Activated CD4-positive, alpha-beta T cell treated with anti-CD3 and anti-CD28 coated beads, Interleukin-2, amount 50 U/mL, for 1 hour (primary cell): ENCODE measurements at places on chromosomes 12 and 14.

- DNase-seq: no peak
These were observed 121.2 kb downstream of the ZNF664 start for GRCh38 chr12:124094188-124094587.

DNA sequence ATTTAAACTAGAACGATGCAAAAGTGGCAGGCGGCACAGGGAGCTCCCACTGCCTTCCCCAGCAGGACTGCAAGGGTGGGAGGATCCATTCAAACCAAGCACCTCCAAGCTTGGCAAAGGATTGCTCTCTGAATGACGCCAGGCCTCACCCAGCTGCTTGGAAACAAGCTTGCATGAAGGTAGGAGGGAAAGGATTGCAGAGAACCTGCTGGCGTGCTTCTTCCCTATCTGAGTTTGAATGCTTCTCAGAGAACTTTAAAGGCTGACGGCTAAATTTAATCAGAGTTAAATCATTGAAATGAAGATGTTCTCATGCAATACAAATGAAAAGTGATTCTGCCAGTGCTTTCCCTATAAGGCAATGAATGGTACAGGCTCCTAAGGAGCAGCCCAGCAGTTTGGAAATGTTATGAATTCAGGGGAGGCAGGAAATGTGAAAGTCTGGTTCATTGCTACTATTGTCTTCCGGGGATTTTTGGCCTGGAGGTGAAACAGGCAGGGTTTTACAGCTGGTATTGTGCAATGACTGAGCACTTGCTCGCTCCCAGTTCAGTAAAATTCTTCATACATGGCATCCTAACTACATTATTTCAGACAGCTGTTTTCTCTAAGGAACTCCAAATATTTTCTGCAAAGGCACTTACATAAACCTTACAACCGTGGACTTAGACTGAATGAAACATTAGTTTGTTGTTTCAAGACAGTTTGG is 31.9 kb upstream of the DUSP6 start:
- no peak for DNase-seq

GRCh38 chr14:76929927-76930326 is 98.6 kb downstream of the IRF2BPL start:
- DNase-seq: peak; percentile 61

DNA sequence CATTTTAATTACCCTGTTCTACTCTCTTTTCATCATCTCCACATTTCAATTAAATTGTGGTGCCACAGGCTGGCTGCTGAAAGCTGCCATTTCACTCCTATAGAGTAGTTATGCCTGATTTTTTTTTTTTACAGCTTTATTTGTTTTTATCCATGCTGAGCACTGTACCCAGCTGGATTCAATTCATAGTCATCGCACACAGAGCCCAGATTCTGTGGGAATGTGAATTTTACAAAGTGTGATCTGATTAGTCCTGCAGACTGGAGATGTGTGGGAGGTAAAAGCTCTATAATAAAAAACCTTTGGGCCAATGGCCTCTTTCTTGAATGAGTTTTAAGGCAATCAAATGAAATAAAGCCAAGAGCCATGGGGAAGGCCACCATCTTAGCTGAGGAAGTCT is 190.2 kb downstream of the ANO4 start:
- DNase-seq: no peak

- no peak for DNase-seq
These were observed 20.3 kb downstream of the DCAF5 start for GRCh38 chr14:69132513-69133181.

DNA sequence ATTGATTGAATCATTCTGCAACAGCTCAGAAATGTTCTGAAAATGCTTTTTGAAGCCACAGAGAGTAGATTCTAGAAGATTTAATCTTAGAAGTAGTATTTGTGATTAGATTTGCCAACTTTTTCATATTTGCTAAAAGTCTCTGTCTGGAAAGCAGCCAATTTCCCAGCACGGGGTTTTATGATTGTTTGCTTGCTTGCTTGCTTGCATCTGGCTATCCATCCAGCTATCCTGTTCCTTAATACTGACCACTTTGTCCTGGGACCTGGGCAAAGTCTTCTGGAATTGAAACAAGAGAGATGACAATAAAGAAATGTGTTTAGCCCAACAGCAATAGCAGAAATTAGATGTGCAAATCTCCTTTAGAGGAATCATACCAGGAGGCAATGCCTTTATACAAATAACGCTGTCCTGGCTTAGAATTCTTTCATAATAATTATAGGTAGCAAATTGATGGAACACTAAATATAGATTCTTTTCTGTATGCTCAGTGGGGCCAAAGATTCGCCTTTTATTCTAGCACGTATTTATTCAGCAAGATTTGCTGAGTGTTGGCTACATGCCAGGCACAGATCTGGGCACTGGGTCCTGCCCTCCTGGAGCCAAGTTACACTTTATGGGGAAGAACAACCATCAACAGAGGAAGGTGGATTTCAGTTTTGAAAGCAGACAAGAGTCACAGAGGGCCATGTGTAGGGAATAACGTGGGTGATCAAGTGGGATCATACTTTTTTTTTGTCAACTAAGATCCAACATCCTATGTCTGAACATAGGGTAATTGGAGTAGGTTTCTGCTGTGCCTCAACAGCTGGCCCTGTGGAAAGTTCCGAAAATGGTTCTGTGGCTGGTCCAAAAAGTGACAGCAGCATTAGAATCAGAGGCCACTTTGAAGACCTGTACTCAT is 25.3 kb downstream of the MYBPC1 start:
- DNase-seq: no peak

DNA sequence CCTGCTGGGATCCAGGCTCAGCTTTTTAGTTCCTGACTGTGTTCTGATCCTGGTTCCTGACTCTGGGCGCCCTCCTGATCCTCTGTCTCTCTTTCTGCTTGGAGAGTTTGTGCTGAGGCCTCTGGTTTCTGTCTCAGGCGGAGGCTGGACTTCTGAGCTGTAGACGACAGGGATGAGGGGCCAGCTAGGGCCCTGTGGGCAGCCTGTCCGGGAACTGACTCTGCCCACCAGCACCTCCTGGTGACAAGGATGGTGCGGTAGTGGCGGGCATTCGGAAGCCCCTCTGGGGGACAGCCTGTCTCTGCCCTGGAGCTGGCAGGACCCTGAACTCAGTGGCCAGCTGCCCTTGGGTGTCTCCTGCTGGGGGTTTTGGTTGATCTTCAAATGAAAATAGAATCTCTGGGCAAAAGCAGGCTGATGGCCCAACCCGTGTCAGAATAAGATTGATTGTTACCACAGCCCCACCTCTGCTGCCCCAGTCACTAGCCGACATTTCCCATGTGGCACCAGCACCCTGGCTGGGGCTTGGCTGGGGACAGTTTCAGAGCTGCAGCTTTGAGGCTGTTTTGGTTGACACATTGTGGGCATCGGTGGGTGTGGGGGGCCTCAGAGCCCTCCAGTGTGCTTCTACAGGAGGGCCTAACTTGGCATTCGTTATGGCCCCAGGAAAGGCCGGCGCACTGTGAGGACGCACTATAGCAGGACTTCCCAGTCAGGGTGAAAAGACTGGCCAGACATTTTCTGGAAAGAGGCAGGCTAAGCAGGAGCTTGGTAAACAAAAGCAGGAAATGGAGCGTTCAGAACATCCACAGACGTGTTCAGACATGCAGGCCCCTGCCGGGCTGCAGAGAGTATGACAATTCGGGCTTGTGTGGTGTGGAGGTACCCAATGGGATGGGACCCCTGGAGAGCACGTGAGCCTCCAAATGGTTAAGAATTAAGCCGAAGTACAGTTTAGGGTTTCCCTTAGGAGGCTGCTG is 16.2 kb downstream of the KRT80 start:
- DNase-seq: no peak

DNA sequence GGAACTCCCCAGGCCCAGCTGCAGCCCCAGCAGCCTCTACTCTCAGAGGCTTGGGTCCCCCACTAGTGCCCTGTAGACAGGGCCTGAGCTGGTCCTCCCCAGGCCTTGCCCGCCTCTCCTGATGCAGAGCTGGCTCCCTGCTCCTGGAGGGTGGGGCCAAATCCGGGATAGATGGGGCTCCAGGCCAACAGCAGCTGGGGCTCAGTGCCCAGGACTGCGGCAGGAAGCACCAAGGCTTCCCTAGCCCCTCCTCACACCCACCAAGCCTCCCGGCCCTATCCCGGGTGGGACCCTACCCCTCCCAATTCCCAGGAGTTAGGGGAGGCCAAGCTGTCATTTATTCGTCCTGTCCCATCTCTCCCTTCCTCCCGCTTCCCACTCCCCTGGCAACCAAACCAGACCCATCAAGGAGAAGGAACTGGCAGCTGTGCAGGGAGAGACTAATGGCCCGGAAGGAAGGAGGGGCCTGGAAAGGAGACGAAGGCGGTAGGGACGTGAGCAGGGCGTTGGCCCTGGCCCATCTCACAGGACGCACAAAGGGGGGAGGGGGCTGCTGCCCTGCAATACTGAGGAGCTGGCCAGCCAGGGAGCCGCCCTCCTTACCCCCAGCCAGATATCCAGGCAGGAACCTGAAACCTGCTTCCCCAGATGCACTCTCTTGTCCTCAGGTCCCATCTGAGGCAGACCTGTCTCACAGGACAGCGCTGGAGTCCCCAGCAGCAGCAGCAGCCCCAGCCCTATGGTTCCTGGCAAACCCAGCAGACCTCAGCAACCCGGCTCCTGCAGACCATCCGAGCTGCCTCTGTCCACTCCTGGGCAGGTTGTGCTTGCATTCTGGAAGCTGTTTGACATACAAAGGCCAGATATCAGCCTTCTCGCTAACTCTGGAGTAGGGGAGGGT is 1.6 kb upstream of the PRPH start:
- DNase-seq: no peak

- no peak for DNase-seq
These were observed 286.5 kb downstream of the SOX5 start for GRCh38 chr12:23662966-23663365.

GRCh38 chr14:24851837-24852236 is 198.1 kb downstream of the STXBP6 start:
- no peak for DNase-seq

DNA sequence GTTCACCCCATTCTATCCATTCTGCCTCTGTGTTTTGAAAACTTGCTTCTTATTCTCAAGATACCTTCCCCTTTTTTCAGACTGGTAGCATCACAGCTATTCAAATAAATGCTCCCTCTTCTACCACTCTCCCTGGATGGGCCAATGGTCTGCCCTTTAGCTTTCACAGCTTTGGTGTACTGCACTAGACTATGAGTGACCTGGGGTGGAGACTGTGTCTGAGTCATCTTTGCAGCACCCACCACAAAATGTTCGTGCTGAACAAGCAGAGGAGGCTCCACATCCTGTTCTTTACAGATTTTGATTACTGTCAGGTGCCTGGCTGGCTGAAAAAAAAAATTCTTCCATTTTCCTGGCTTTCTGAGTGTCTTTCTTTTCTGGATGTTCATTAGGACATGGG is 1104.1 kb upstream of the TMEM132C start:
- DNase-seq: peak; percentile 19

GRCh38 chr12:128830505-128830893 is 6.7 kb upstream of the SLC15A4 start:
- no peak for DNase-seq

DNA sequence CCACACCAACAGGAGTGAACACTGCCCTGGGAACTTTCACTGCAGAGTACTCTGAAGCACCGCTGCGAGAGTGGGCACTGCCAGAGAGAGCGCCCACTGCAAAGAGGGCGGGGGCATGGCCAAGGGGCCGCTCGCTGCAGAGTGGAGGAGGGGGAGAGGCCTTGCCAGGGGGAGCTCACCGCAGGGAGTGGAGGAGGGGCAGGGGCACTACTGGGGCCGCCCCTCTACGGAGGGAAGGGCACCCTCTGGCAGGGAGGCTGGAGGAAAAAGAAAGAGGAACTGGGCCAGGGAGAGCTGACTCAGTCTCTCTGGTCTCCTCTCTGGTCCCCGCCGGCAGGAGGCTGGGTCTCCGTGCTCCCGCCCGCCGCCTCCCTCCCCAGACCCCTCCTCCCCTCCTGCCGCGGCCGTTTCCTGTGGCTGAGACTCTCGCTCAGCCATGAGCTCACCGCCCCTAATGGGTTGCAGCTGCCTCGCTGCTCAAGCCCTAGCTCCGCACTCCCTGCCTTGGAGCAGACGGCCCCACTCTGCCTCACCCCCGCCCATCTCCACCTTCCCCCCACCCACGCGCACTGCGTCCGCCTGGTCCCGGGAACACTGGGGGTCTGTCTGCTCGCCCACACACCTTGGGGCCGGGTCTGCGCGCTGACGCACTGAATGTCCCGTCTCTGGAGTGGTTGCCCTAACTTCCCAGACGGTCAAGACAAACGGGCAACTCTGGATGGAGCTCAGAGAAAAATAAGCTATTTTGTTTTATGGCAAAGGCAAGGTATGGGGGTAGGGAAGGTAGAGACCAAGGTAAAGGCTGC is 1.3 kb downstream of the ARHGEF40 start:
- DNase-seq: peak; percentile 39

DNA sequence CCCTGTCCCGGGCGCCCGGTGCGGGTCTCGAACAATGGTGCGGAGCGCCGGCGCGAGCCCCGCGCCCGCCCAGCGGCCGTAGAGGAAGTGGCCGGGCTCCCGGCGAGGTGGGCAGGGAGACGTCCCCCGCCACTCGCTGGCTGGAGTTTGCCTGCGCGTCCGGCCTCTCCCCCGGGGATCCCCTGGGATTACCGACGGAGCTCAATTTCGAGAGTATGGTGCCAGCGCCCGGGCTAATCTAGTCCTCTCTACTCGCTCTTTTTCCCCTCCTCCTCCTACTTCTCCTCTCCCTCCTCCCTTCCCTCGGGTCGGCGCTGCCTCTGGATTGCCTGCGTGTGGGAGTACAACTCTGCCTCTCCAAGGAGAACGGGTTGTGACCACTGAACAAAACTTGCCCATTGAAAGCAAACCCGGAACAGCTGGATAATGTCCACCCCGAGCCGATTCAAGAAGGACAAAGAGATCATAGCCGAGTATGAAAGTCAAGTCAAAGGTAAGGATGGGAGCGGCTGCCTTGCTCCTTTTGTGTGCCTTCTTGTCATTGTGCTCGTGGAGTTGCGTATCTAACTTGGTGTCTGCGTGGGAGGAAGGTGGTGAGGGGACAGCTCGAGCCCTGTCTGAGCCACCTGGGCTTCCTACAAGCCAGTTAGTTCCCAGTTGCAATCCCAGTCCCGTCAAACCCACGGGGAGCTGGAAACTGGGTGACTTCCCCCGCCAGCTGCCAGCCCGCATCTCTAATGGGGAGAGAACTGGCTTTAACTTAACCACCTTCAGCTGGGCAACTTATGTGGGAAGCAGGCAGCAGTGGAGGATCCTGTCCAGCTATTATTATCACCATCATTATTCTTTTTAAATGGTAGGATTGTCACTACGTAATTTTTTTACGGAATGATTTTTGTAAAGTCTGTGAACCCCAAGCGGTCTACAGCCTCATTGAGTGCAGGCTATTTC is at the start of gene SRGAP1:
SRGAP1 (plus strand) TSS at position 310 of the 951 bp plus-strand sequence; CDS start at position 427, 117 bp downstream.
- DNase-seq: no peak

GRCh38 chr12:53613821-53614220 is 12.4 kb downstream of the ATF7 start:
- DNase-seq: no peak

DNA sequence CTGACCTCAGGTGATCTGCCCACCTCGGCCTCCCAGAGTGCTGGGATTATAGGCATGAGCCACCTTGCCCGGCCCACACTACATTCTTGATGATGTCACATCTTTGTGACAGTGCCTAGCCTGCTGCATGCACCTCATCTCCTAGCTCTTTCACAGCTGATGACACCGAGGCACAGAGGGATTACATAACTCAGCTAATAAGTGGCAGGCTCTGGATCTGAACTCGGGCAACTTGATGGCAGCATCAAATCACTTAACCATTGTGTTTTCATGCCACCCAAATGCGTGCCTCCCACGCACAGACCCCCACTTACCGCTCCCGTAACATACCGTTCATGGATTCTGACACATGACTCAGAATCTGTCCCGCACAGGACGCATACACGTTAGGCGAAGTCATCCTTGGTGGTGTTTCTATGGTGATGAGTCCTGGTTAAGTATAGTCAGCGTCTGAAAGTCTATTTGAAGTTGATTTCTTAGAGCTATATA is 7.4 kb downstream of the TMEM120B start:
- DNase-seq: no peak
